GM13977 (cell line): ENCODE measurements at places on chromosomes 2 and 18.
A peak's percentile ranks its signal among the peaks of the same experiment; 100 is the strongest.

- peak; percentile 48 for DNase-seq
These were observed 235.6 kb downstream of the BCL11A start for GRCh38 chr2:60317844-60318243.

DNA sequence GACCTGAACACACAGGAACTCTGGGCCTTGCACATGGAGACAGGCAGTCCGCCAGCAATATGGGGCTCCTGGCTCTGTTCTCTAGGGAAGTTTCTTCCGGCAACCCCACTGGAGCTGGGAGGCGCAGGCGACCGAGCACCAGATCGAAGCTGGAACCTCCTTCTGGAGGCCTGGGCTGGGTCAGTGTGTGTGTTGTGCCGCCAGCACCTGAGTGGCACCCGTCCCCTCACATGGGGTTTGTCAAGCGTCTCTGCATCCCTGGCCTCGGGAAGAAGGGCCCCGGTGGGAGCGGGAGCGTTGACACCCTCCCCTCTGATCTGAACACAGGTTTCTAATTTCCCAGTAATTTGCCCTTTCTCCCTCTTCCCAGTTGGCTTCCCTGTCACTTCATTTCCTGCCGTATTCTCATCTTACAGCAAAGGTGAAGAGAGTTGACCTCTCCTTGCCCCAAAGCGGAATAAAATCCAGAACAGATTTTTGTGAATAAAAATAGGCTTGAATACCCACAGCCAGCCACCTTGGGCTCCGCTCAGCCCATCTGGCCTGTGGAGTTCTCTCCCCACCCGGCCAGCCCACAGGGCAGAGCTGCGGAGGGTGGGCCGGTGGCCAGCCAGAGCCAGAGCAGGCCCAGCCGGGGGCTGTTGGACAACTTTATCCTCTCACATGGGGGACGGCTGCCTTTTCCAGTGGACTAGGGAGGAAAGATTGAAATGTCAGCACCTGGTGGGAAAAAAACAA is 85.9 kb downstream of the APOB start:
- DNase-seq, result no peak

GRCh38 chr18:63085611-63086010 is 234.0 kb downstream of the BCL2 start:
- no peak for DNase-seq

GRCh38 chr2:237091779-237092436 is 6.2 kb downstream of the COPS8 start:
- DNase-seq, result no peak

DNA sequence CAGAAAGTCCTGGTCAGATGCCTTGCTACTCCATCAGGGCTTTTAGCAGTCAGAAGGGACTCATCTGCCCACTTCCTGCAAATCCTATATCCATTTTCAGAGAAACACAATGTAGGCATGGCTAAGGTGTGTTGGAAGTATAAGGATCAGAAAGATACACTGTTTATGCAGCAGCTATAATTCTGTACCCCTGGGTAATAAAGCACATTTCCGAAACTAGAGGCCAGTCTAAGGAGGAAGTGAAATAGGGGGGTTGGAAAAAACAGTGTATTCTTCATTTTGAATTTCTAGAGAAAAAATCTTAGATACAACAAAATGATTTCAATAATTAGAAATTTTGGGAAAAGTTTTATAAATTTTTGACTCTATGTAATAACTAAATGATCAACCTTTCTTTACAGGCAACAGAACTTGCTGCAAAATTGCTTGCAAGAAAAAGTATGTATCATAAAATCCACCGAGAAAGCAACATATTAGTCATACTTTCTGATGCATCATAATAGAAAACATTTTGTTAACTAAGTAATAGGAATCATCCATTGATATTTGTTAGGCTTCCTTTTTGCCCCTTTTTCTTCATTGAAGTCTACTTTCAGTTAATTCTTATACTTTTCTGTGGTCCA is 47.4 kb downstream of the FSIP2 start:
- DNase-seq, result peak; percentile 16

DNA sequence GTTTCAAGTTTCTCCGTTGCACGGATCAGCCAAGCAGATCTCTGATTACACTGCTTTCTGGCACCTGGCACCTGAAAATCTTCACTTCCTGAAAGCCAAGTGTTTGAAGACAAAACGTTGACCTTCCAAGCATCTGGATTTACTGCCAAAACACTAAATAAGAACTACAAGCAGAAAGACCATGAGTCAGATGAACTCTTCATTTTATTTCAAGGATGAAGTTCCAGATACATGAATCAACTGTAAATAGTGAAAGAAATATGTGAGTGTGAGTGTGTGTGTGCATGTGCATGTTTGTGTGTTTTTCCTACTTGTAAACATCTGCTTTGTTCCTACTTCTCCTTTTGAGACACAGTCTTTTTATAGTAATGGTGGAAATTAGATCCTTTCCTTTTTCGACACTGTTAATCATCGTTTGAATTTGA is 60.0 kb upstream of the DTNA start:
- no peak for DNase-seq

- peak; percentile 64 for DNase-seq
These were observed 41.8 kb upstream of the ATG16L1 start for GRCh38 chr2:233209533-233210171.

DNA sequence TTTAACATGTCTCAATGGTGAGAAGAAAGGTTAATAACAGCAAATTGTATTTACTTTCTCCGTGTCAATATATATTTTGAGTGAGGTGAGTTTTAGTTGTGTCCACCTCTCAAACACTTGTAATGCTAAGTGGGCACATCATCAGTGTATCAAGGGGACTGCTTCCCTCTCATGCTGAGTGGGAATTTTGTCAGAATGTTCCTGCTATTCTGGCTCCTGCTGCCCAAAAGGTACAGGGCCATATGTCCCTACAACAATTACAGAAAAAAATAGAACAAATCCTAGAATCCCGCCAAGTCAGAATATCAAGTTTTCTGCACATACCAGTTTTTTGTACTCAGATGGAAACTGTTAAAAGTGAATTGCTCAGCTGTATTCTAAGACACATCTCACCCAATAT is 5.4 kb upstream of the CERKL start:
- DNase-seq, result no peak

DNA sequence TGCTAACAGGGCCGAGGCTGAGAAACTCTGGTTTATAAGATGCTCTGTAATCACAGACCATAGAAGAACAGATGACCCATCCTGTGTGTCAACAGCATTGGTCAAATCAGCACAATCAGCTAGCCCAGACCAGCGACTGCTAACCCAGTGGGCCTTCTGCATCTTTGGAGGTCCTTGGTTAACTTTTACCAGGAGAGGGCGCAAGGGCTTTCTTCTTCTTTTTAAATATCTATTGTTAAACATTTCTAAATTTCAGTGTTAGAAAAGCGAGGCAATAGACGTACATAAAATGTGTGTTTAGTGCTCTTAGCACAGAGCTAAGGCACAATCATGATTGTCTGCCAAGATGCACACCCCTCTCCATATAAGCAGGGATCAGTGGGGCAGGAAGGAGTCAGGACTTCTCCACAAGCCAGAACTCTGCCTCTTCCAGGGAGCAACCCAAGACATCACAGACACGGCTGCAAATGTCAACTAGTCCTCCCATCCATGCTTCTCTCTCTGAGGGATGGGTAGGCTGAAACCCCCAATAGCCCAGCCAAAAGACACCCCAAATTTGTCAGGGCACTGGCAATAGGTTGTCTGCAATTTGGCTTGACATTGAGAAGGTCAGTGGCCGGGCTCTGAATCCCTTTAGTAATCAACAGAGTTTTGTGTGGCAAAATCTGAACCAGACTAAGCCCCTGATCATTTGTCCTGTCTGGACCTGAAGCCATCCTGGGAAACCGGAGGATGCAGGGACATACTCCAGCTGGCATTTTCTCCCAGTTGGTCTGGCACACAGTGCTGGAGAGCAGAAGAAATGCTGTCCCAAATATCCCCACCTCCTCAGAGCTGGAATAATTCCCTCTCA is 188.2 kb downstream of the BCL2 start:
- DNase-seq, result peak; percentile 51

DNA sequence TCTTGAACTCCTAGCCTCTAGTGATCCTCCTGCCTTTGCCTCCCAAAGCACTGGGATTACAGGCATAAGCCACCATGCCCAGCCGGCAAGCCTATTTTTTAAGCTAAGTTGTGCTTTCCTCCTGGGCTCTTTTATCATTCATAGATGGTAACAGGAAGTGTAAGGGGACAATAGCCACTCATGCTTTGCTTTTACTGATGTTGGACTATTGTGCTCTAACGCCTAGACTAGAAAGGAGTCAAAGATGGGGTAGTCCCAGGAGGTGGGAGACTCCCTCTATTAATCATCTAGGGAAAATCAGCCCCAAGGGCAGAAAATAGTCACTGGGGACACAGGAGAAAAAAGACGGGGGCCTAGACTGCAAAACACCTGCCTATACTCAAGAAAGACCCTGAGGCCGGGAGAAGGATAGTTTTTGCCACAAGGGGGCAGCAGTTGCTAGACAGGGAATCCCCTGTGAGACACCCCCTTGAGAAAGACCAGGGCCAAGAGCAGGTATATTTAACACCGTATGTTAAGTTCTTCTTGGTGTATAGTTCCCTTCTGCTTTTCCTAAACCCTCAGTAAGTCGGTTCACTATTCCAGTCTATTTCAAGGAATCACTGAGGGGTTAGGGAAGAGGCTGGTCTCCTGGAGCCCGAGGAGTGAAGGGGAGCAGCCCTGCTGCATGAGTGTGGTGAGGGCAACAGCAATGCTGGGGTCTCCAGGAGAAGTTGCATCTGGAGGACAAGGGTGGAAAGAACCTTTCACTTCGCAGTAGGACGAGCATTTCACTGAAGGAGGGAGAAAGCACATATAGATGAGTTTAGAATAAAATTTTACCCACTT is 2.1 kb upstream of the CXCR1 start:
- DNase-seq, result peak; percentile 70

GRCh38 chr18:58292638-58293037 is 248.6 kb downstream of the NEDD4L start:
- no peak for DNase-seq

DNA sequence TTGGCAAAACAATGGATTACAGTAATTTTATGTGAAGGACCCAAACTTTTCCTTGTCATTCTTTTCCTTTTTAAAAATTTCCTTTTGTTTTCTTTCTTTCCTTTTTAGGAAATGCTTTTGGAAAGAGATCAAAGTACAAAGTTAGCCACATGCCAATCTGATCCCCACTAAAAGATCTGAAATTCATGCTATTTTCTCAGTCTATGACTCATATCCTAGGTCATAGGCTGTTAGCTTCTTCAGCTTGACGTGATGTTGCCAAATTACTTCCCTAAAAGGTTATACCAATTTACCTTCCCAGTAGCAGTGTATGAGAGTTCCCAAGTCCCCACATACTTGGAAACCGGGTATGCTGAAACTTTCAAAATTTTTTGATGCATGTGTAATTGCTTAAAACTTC is 355.3 kb downstream of the INSIG2 start:
- DNase-seq, result no peak

DNA sequence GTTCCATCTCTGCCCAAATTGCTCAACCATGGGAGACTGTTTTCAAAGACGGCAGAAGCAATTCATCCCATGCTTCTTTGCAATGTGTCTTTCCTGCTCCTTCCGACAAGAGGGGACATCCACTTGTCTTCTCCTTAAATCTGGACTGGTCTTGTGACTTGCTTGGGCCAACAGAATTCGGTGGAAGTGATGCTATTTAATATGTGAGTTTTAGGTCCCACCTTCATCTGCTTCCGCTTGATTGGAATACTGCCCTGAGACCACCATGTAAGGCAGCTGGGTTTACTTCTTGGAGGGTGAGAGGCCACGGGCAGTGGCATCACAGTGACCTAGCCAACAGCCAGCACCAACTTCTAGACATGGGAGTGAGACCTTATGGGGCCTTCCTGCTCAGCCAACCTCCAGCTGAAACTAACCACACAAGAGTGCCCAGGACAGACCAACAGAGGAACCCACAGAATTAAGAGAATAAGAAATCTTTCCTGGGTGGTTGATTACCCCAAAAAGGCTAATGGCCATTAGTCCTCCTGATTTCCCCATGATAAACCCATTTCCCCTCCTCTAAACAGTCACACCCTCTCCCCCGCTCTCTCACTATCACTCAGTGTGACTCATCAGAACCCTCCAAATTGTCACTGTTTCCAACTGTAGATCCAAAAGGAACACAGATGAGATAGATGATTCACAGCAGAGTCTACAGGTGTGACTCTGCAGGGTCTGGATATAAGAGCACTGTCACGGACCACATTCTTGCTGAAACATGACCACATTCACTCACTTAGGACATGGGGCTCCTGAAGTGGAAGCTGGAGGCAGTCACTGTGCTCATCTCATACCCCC is 16.2 kb upstream of the RHOB start:
- no peak for DNase-seq

DNA sequence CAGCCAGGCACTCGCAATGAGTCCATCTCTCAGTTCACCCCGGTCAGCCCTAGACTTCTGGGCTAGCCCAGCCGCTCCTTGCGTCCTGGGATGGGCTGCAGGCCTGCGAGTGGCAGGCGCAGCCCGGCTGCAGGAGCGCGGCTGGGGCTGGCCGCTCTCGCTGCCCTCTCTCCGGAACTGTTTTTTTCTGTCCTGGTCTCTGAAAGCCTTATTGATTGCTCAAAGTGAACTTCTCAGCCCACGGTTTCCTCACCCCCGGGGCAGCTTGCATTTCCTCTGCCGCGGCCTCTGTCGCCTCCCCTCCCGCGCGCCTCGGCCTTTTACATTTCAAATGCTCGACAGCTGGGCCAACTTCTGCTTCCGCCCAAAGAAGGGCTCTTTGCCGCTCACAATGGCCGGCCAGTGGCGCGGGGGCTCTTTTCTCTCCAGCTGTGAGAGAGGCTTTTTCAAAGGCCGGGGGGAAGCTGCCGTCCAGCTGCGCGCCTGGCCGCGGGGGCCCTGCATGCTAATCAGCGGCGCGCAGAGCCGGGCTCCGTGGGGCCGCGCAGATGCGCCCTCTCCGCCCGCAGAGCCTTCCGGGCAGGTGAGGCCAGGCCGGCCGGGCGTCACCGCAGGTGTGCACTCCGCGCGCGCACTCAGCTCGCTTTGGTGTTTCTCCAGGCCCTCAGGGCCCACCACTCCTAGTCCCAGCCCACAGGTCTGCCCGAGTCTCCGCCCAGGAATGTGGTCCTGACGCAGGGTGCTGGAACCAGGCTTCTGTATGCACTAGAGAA is 513.8 kb downstream of the RNF144A start:
- DNase-seq, result peak; percentile 64

GRCh38 chr18:10660179-10660884 is 134.5 kb downstream of the NAPG start:
- no peak for DNase-seq

GRCh38 chr18:58544616-58545337 is 84.1 kb downstream of the ALPK2 start:
- peak; percentile 39 for DNase-seq

GRCh38 chr18:48922801-48923730 is 27.7 kb downstream of the SMAD7 start:
- no peak for DNase-seq

GRCh38 chr18:74419761-74420160 is 37.3 kb downstream of the DIPK1C start:
- DNase-seq, result no peak

GRCh38 chr18:53385889-53386288 is 838.6 kb downstream of the MBD2 start:
- no peak for DNase-seq

GRCh38 chr18:59232309-59233016 is 12.5 kb downstream of the GRP start:
- no peak for DNase-seq

GRCh38 chr2:95271381-95271971 is 2.8 kb upstream of the PROM2 start:
- DNase-seq, result no peak
